ENCODE measurements at places on chromosomes 7 and 10.

GRCh38 chr10:119199231-119199992, 8.0 kb upstream of the GRK5 start:
- peak; percentile 70 for DNase-seq

DNA sequence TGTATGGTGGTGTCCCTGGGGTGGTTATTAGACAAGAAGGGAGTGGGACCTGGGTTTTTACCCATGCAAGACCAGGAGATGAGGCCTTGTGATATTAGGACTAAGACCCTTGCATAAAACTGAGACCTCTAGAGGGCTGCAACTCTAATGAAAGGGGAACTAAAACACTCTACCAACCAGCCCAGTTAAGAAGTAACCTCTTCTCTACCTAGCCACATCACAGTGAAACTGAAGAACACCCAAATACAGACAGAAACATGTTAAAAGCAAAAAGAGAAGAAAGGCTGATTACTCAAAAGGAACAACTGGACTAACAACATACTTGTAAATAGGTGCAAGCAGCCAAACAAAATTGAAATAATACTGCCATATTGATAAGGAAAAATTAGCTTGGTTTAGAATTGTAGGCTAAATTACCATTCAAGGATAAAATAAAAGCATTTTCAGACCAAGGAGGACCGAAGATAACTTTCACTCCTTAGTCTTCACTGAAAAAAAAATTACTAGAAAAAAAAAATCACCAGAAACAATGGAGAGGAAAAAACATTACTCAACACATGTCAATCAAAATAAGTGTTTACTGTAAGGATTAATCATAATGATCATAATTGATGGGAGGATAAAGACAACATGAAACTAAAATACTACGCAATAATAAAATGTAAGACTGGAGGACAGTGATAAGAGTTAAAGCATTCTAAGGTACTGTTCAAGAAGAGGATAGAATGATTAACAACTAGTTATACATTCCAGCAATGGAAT, 27.6 kb downstream of the ERLIN1 start:
- no peak for DNase-seq

- DNase-seq = peak; percentile 80
Measured at GRCh38 chr10:99620711-99621453, 643 bp upstream of the SLC25A28 start.

GRCh38 chr10:1370298-1370697, 314.1 kb downstream of the WDR37 start:
- no peak for DNase-seq

- DNase-seq = peak; percentile 42
Measured at GRCh38 chr10:49594594-49594993, 15.5 kb upstream of the SLC18A3 start.
